Spinal cord (tissue), 10 donors: ENCODE measurements at places on chromosomes 1 and 21. TPM values are rescaled to one million over a fixed set of nuclear protein-coding genes. Genes with fewer than 3 reads are reported as not detected.

DNA sequence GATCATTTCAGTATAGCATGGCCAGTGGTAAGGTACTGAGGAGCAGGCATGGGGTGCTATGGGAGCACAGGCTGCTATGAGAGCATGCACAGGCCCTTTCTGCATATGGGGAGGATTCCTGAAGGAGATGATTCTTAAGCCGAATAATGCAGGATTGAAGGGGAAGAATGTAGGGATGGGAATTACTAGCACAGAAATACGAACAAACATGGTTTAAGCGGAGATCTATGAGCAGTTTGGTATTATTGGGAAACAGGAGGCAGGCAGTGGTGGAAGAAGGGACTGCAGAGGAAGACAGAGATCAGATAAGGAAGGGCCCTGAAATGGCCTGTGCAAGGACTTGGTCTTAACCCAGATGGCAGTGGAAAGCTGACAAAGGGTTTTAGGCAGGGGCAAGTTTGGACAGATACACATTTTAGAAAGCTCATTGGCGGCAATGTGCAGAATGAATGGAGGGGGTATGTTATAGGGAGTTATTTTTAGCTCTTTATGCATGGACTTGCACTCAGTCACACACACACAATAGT is 1.7 kb downstream of the OSCP1 start:
- no peak for DNase-seq

DNA sequence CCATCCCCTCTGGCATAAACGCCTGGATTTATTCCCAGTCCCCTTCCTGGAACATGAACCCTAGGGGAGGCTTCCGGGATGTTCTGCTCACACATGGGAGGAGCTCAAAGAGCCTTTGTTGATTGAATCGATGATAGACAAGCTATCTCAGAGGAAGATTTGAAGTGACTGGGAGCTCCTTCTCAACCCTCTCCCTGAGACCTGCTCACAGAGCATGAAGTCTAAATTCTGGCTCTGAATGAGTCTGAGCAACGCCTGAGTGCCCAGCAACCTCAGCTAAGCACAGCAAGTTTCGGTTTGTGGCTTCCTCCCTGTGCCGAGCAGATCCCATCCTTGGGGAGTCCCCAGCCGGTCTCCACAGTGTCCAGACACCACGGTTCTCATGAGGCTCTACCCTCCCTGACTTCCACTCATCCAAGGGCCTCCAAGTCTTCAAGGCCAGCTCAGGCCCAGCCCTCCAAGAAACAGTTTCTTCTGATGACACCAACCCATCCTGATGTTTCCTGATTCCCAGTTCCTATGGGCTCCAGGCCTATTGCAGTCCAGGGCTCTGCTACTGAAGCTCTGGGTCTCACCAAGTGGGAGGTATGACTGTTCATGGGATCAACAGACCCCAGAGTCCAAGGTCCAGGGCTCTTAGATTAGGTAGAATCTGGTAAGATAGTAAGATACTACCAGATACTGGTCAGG is 190.8 kb downstream of the DYRK1A start:
- no peak for DNase-seq

CCDC30 gene
- polyA plus RNA-seq: 16.4 TPM

CASZ1 gene
- polyA plus RNA-seq: 18.7 TPM

- DNase-seq: no peak
Measured at GRCh38 chr1:11831945-11832725, 15.4 kb downstream of the NPPA start.

- no peak for DNase-seq
Measured at GRCh38 chr1:174534789-174535188, 87.0 kb downstream of the GPR52 start.

DNA sequence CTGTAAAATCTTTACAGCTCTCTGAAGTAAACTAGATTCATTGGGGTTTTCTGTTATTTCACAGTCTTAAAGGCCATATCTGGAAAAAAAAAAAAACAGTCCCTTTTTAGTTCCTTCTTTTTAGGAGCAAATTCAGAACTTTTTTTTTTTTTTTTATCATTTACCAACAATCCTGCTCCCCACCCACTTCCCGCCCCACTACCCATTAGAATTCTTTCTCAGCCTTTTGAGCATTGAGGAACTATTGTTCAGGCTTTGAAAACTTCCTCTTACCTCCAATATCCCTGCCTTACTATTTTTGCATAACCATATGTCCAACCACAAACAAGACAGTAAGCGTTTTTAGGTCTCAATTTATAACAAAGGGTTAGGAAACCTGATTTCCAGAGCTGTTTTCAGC is 330.1 kb downstream of the PLPP3 start:
- DNase-seq: no peak

- no peak for DNase-seq
Measured at GRCh38 chr1:30721812-30722537, 1.4 kb downstream of the MATN1 start.

DNA sequence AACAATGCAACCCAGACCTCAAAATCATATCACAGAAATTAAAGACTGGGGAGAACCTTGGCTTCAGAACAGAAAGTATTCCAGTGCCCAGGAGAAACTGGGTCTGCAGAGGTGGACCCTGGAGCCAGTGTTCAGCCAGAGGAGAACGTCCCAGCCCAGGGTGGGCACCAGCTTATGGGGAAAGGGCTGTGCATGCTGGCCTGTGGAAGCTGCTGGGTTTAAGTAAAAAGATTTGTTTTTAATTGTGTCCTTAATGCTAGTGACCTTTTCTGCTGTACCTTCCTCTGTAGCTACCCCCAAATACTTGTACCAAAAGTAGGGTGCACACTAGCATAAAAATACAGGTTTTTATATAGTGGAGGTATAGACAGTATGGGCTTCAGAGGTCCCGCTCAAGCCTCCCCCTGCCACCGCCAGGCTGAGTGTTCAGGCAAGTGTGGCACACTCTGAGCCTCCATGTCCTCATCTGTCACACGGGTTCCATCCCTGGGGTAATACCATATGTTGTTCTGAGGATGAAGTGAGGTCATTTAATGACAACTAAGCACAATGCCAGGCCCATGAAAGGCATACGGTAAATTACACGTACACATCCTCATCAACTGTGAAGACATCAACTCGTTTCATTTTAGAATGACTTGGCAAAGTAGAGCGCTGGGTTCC is 47.0 kb downstream of the SLC37A1 start:
- no peak for DNase-seq

SFN gene
- polyA plus RNA-seq: 0.32 TPM

TNFAIP8L2 gene
- 3.2 TPM for polyA plus RNA-seq

EFHD2 gene
- 38.8 TPM for polyA plus RNA-seq

- DNase-seq: no peak
Measured at GRCh38 chr21:35475009-35475408, 425.9 kb upstream of the RUNX1 start.

DNA sequence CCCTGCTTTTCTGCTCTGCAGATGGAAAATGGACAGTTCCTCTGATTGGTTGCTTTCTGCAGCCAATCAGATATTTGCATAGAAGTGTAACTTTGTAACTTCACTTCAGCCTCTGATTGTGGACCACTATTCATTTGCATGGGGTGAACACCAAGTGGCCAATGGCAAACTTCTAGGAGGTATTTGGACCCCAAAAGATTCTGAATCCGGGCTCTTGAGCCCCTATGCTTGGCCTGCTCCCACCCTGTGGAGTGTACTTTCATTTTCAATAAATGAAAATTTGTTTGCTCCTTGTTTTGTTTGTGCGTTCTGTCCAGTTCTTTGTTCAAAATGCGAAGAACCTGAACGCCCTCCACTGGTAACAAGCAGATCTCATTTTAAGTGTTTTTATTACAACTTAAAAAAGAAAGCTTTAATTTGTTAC is 6.4 kb upstream of the GSTM4 start:
- DNase-seq: no peak

- DNase-seq: no peak
Measured at GRCh38 chr1:186194107-186194756, 180.8 kb downstream of the TPR start.

- DNase-seq: no peak
Measured at GRCh38 chr1:147579934-147580537, 38.7 kb downstream of the BCL9 start.

GRCh38 chr1:39061951-39062350 is 35.8 kb downstream of the NDUFS5 start:
- DNase-seq: no peak

OR2G6 gene
- 0.06 TPM for polyA plus RNA-seq

- DNase-seq: no peak
Measured at GRCh38 chr21:45976701-45977311, 4.8 kb upstream of the COL6A1 start.

- DNase-seq: no peak
Measured at GRCh38 chr1:8844501-8845006, 27.1 kb upstream of the RERE start.

DNA sequence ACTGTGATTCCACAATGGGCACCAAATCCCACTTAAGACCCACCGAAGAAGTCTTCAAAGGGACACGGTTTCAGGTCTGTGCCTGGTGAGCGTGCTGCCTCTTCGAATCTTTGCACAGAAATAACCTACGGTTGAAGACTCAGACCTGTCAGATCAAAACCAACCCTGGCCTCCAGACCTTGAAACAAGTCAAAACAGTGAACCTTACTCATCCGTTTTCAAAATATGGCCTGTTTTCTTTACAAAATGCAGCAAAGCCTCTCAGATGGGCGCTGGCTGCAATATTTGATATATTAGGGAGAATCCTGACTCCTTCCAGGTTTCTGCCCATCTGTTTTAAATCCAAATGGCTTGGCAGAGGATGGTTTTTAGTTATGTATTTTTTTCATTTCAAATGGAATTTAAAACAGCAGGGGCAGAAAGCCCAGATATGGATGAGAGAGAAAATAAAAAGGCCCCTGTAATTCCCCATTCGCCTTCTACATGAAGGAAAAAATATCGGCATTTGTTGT is 14.0 kb downstream of the JUN start:
- DNase-seq: no peak

- DNase-seq: no peak
Measured at GRCh38 chr1:21734526-21734925, 48.4 kb downstream of the USP48 start.

GRCh38 chr1:76595024-76595423 is 272.3 kb upstream of the ST6GALNAC5 start:
- no peak for DNase-seq

- no peak for DNase-seq
Measured at GRCh38 chr1:63046539-63046938, 262.6 kb downstream of the ATG4C start.

DNA sequence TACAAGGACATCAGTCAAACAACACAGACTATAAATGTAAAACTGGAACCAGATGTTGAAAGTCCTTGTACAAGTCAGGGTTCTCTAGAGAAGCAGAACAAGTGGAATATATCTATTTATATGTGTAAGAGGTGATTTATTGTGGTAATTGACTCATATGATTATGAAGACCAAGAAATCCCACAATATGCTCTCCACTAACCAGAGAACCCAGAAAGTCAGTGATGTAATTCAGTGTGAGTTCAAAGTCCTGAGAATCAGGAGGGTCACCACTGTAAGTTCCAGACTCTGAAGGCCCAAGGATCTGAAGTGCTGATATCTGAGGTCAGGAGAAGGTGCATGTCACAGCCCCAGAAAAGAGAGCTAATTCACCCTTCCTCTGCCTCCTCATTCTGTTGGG is 57.0 kb downstream of the LRRC53 start:
- DNase-seq: no peak

STIL gene
- 4.4 TPM for polyA plus RNA-seq

NTRK1 gene
- 2.8 TPM for polyA plus RNA-seq

OR2L5 gene
- polyA plus RNA-seq: not detected
